ENCODE measurements at places on chromosomes 4 and X. TPM values are rescaled to one million over a fixed set of nuclear protein-coding genes. Genes with fewer than 3 reads are reported as not detected.

TACR3 gene
- total RNA-seq, result not detected

PGAM4 gene
- 0.41 TPM for total RNA-seq

DOK7 gene
- not detected for total RNA-seq

SORCS2 gene
- total RNA-seq, result not detected

HELT gene
- not detected for total RNA-seq

CXCL10 gene
- total RNA-seq, result 0.79 TPM

FAM47E gene
- total RNA-seq, result not detected

HSPA4L gene
- total RNA-seq, result 0.30 TPM

POLN gene
- total RNA-seq, result 1.5 TPM

BST1 gene
- total RNA-seq, result 0.51 TPM

GPR119 gene
- not detected for total RNA-seq

PAGE4 gene
- total RNA-seq, result not detected

MAGEB17 gene
- total RNA-seq, result not detected

UGT2B11 gene
- not detected for total RNA-seq

HSFX3 gene
- not detected for total RNA-seq

FGFR3 gene
- total RNA-seq, result 1.9 TPM

HPGD gene
- 10.9 TPM for total RNA-seq

TCEAL8 gene
- 45.9 TPM for total RNA-seq

MAGEC3 gene
- not detected for total RNA-seq

CLNK gene
- not detected for total RNA-seq

ANOS1 gene
- total RNA-seq, result not detected

BTC gene
- total RNA-seq, result not detected

GAGE12G gene
- not detected for total RNA-seq

ARHGEF38 gene
- total RNA-seq, result not detected

HMGB2 gene
- 713 TPM for total RNA-seq

DRD5 gene
- not detected for total RNA-seq

ZNF157 gene
- 0.28 TPM for total RNA-seq

RXFP1 gene
- total RNA-seq, result not detected

GAGE2A gene
- not detected for total RNA-seq

TENT5D gene
- total RNA-seq, result not detected

DMD gene
- 0.20 TPM for total RNA-seq

CLIC2 gene
- total RNA-seq, result 0.22 TPM

S100P gene
- total RNA-seq, result 9.9 TPM

HHIP gene
- not detected for total RNA-seq

CYBB gene
- total RNA-seq, result 0.07 TPM

ARAP2 gene
- total RNA-seq, result 47.7 TPM

NSUN7 gene
- 0.15 TPM for total RNA-seq

MORC4 gene
- total RNA-seq, result 7.8 TPM

BANK1 gene
- total RNA-seq, result 0.60 TPM

SUPT20HL1 gene
- total RNA-seq, result not detected

YY2 gene
- 1.4 TPM for total RNA-seq

ADH1B gene
- total RNA-seq, result not detected

TMPRSS11B gene
- not detected for total RNA-seq

SFRP2 gene
- total RNA-seq, result not detected

ENPP6 gene
- total RNA-seq, result 4.2 TPM

CTAG2 gene
- not detected for total RNA-seq

EMCN gene
- total RNA-seq, result not detected

GJB1 gene
- total RNA-seq, result not detected

NONO gene
- total RNA-seq, result 412 TPM

CD38 gene
- 113 TPM for total RNA-seq

CXCL9 gene
- 1.0 TPM for total RNA-seq

CCKAR gene
- not detected for total RNA-seq

All from activated naive CD4-positive, alpha-beta T cell treated with anti-CD3 and anti-CD28 coated beads, Interleukin-2, amount 10 ng/mL, durations not matched to agents 5 hours and 36 hours (primary cell).